ENCODE measurements at places on chromosomes 2 and 18.

- no peak for DNase-seq
Measured at GRCh38 chr2:49754381-49754780, 600.1 kb upstream of the FSHR start.

DNA sequence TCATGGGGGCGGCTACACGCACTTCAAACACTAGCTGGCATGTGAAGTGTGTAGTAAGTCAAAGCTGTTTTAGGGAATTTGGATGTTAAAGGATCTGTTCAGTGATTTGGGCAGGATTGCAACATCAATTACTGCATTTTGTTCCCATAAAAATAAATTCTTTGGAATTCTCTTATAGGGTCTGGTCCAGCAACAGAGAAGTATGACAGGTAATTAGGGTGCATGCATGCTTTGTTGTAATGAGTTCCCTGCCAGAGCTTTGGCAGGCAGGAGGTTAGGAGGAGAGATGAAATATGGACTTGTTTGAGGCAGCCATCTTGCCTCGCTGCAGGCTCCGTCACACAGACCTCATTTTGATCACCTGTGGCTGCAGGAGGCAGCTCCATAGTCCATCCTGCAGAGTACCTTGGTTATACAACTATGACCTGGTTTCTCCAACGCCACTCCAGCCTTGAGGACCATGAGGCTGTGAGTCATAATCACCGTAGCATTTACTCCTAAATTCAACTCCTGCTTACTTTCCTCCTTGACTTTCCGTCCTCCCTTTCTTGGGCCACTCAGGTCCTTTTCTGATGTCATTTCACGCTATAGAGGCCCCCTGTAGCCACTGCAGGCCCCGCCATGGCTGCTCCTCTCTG lies 26.5 kb upstream of the EML4 start:
- DNase-seq = no peak

DNA sequence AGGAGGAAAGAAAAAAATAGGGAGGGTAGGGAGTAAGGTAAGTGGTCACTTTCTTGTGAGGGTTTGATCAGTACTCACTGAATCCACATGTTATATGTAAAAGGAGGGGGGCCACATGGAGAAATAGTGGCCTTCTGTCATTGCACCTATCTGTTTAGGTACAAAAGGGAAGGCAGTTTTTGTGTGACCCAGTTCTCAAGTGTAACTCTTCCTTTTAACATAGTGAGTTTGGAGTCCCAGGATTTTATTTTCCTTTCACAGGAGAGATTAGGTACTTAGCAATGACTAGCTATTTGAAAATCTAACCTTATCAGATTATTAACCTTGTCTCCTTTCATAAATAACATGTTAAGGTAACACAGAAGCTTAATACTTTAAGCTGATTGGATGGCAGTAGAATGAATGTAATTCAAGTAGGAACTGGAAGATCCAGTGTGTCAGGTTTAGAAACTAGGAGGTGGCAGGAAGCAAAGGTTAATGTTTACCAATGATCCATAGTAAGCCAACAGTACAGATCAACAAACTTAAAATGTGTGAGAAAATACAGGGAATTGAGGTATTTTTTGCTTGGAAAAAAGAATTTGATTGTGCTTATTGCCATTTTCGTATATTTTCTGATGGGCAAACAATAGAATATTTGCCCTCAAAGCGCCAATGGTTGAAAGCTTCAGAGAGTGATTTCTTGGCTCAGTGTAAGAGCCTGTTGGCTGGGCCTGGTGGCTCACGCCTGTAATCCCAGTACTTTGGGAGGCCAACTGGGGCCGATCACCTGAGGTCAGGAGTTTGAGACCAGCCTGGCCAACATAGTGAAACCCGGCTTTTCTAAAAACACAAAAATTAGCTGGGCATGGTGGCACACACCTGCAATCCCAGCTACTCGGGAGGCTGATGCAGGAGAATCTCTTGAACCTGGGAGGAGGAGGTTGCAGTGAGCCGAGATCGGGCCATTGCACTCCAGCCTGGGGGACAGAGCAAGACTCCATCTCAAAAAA lies 11.3 kb downstream of the HNMT start:
- no peak for DNase-seq

DNA sequence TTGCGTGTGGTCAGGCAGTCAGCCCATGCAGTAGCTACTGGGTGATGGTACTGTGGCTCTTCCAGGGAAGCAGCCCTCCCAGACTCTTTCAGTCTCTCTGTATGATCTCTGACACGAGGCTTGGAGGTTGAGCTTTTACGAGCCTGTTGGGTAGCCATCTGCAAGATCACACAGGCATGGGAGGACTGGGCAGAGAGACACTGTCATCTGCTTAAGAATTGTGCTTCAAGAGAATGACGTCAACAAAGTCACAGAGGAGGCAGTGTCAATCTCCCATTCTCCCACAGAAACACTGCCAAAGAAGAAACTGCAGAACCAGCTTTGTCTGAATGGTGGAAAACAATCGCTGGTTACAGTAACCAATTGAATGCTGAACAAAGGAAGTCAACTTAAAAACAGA lies 78.4 kb upstream of the MC2R start:
- DNase-seq = no peak

DNA sequence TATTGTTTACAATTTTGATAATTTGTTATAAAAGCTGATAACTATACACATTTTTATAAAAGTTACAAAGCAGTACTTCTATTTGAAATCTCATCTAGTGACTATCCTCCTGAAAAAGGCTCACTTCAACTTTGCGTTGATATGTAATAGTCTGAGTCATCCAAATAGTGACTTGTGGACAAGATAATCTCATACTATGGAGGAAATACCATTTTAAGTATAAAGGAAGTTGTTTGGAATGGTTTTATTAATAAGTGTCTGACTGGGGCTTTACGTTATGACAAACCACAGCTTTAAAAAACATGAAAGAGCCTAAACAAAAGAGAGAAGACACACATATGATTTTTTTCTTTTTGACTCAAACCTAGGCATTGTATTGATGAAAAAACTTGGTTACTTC lies 272.3 kb upstream of the COL3A1 start:
- DNase-seq = no peak
